ENCODE measurements at places on chromosomes 3 and 15.
A peak's percentile ranks its signal among the peaks of the same experiment; 100 is the strongest.

DNA sequence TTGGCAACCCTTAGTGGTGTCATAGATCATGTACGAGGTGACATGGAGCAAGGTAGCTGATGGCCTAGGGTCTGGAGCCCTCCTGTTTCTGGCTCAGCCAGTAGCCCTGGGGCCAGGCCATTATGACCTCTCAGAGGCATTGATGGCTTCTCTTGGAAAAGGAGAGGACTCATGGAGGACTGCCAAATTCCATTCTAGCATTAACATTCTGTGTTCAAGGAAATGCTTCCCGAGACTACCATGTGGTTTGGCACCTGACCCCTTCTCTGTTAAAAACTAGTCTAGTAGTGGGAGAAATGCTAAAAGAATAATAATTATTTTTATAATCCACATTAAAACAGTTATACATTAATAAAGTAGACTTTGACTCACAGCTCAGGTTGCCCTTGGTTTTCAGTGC, 40.2 kb upstream of the ADAMTSL3 start:
- DNase-seq, result no peak

GRCh38 chr3:37768107-37768809, 93.4 kb upstream of the CTDSPL start:
- no peak for DNase-seq

DNA sequence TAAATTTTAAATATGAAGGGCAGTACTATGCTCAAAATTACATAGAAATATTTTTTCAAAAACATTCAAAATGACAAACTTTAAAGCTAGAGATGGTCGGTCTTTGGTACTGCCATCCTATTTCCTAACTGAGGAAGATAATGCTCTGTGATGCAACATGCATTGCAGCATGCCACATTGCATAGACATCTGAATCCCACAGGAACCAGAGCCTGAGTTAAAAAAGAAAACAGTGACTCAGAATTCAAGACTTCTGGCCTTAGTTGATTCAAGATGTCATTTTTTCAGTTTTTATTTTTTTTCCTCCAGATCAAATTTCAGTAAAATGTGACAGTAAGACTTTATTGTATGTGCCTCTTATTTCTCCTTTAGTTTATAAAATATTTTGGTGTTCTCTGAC, 33.1 kb downstream of the TP63 start:
- no peak for DNase-seq

DNA sequence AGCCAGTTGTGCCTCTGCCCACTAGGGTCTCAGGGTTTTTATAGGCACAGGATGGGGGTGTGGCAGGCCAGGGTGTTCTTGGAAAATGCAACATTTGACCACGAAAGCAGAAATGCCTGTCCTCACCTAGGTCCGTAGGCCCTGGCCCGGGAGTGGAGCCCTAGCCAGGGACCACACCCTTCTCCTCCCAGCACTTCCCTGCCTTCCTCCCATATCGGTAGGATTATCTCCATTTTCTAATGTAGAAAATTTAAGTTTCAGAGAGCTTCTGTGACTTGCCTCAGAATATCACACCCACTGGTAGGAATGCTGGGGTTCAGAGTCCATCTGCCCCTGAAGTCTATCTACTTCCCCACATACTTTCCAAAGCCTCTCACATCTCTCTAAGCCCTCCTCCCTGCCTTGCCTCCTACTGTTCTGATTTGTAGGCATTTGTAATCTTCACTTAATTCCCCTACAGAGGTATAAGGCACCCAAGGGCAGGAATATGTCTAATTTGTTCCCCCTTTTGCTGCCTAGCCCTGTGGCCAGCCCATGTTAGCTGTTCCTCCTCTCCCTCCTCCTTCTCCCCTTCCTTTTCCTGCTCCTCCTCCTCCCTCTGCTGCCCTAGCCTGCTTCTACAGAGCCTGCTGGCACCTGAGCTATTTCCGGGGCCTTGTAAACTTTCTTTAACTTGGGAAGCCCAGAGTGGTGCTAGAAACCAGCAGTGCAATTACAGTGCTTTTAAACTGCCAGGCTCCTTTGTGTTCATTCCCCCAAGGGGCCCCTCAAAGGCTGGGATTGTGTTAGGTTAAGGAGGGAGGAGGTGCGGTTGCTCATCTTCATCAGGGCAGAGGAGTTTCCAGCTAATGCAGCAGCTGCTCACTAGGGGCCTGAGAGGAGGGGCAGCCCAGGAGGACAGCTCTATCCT, 71.1 kb downstream of the MRPL46 start:
- no peak for DNase-seq

GRCh38 chr3:72275331-72275751, 490.4 kb upstream of the PROK2 start:
- DNase-seq, result no peak

DNA sequence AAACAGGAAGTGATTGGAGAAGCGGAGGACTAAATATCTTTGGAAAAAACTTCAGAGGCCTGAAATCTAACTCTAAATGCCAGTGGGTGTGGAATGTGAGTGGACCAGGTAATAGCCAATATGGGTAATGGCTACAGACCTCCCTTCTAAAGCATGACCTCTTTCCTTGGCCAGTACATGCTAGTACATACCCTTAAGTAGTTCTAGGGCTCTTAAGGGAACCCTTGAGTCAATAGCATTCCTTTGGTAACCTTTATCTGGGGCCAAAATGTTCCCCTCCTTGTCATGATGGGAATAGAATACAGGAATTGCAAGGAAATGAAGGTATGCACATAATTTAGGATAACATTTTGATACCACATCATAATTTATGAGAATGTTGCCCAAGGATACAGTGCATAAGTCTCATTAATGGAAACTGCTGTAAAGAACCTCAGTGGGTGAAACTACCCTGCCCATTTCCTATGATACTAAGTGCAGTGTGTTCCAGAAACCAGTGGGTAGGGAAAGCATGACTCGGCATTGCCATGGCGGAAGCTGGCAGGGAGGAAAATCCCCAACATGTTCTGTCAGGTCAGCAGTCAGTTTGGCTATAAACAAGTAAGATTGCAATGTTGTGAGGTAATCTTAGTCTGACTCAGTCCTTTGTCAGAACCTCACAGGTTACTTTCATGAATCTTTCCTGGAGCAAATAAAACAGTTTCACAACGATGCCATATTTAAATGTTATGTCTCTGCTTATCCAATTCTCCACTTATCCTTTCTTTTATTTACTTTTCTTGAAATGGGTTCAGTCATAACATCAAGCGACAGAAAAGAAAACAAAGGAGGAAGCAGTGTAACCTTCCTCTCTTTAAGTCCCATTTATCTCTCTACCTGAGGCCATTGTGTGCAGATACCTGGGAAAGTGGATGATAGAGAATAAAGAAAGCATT, 23.5 kb upstream of the RAP2B start:
- DNase-seq, result no peak

- no peak for DNase-seq
Observed at GRCh38 chr15:98375513-98376340, 272.6 kb upstream of the IGF1R start.

DNA sequence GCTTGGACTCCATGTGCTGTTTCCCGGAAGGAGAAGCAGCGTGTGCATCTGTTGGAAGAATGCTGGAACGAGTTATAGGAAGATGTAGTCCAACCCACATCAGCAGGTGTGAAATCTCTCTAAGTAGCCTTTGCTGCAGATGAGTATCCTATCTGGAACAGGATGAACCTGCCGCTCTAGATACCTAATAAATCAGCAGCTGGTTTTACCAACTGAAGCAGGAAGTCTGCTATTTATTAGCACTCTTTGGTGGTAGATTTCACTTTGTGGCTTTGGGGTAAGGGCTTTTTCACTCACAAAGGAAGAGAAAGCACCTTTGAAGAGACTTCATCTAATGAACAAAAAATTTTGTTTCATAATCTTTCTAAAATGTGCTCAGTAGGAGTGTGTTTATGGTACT, 66.4 kb downstream of the DCUN1D1 start:
- no peak for DNase-seq

DNA sequence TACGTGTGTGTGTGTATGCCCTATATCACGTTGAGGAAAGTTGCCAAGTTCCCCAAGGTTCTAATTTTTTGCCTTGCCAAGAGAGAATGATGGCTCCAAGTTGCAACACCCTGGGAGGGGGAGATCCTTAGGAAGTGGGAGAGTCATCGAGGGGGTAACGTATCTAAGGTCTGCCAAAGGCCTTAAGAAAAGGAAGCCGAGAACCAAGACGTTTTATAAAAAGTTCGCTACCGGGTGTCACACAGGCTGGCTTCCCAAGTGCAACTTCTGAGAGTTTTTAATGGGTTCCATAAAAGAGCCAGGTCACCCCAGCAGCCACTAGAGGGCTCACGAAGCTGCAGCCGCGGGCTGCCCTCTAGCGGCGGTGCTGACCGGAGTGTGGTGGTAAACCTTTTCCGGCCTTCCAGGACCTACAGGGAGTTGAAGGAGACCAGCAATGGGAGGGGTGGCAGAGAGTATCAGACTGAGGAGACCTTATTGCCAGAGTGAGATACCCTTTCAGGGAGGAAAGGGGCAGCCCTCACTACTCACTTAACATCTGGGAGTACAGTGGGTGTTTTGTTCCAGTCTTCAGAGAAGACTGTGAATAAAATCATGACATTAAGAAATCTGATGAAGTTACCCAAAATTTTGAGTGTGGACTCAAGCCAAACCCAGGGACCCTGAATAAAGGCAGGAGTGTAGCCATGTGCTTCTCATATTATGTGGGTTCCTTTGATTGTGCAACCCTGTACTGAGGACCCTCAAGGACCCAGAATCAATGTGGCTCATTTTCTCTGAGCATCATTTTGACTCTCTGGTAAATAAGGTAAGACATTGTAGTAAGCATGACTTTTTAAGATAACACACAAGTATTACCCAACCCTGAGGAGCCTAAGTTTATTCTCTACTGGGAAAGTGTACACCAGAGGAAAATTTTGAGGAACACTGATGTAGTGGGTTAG, 2.5 kb upstream of the RFX7 start:
- peak; percentile 69 for DNase-seq

DNA sequence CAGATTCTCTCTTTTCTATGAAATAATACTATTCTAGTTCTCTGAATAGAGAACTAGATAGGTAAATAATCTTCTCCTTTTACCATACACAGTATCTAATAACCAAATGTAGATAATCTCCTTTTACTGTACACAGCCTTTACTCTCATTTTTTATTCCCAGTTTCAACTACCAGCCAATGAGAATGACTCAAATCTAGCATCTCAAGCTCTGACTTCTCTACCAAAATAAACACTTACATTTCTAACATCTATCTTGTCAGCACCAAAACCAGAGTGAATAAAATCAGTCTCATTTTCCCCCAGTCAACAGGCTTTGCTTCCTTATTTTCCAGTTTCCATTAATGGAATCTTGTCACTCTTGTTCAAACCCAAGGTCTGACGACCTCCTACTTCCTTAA, 36.9 kb downstream of the LRRFIP2 start:
- no peak for DNase-seq

DNA sequence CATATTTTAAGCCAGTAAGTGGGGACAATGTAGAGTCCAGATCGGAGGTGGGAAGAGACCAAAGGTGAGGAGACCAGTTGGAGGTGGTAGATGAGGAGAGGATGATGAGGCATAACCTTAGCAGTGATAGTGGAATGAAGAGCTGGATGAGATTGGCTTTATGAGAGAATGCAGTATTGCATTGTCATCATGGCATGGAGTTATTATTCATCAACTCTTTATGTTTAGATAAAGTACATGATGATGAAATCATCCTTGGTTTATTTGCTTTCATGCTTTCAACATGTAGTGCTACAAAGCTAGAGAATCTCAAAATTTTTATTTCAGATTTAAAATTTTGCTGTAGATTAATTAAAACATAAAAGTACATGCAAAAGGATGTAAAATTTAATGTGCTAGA, 64.0 kb downstream of the PPM1L start:
- no peak for DNase-seq

GRCh38 chr3:9703736-9704346, at the start of gene CPNE9:
TSS of gene CPNE9 (plus strand) at chr3:9703833. CDS start at chr3:9703997, 164 bp downstream.
- no peak for DNase-seq

GRCh38 chr3:13715961-13716360, 163.9 kb downstream of the WNT7A start:
- no peak for DNase-seq

GRCh38 chr3:168331756-168332155, 236.0 kb upstream of the GOLIM4 start:
- DNase-seq, result no peak

GRCh38 chr3:37967260-37967881, 23.2 kb upstream of the VILL start:
- peak; percentile 27 for DNase-seq

DNA sequence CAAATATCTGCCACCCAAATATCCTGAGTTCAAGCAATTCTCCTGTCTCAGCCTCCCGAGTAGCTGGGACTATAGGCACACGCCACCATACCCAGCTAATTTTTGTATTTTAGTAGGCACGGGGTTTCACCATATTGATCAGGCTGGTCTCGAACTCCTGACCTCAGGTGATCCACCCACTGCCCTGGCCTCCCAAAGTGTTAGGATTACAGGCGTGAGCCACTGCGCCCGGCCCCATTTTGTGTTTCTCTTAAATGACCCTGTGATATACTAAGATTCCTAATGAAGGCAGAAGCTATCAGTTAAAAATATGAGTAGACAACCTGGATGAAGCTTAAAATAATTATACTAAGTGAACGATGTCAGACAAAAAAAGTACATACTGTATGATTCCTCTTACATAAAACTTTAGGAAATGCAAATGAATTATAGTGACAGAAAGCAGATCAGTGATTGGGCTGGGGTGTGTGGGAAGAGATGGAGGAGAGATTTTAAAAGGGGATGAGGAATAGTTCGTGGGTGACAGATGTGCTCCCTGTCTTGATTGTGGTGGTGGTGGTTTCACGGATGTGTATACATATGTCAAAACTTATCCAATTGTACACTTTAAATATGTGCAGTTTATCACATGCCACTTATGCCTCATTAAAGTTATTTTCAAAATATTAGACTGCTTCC, 3.8 kb upstream of the KLHL40 start:
- DNase-seq, result no peak

- no peak for DNase-seq
Observed at GRCh38 chr3:64422192-64422591, 196.9 kb upstream of the PRICKLE2 start.

GRCh38 chr15:89769366-89769765, 6.8 kb upstream of the MESP2 start:
- no peak for DNase-seq

GRCh38 chr3:129383292-129383860, 45.1 kb downstream of the EFCAB12 start:
- peak; percentile 6 for DNase-seq

- no peak for DNase-seq
Observed at GRCh38 chr3:63333815-63334214, 55.7 kb downstream of the SYNPR start.

DNA sequence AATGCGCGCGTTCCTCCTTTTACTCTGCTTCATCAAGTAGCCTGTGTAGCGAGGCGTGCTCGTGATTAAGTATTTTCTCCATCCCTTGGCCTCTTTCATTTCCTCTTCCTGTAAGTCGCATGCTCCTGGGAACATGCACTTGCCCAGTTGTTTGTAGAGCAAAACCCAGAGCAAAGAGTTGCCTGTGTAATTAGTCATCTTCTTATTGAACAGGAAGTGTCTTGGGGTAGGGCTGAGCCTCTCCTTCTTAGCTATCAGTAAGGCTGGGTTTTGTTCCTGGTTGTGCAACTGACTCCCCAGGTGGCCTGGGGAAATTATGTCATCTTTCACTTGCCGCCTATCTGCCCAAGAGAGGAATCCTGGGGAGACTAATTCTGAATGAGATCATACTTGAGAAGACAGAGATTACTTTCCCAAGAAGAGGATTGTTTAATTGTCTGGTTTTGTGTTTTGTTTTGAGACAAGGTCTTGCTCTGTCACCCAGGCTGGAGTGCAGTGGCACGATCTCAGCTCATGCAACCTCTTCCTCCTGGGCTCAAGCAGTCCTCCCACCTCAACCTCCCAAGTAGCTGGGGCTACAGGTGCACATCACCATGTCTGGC, 14.9 kb downstream of the LIPH start:
- no peak for DNase-seq

- DNase-seq, result no peak
Observed at GRCh38 chr3:186746008-186746407, 28.8 kb downstream of the KNG1 start.

GRCh38 chr3:26307787-26308186, 314.8 kb upstream of the LRRC3B start:
- DNase-seq, result no peak
